Heart left ventricle (tissue), 16 donors: ENCODE measurements at places on chromosomes 2 and 18. TPM values are rescaled to one million over a fixed set of nuclear protein-coding genes. Genes with fewer than 3 reads are reported as not detected.

The KIAA2012 gene
- not detected for total RNA-seq

The OTX1 gene
- 0.15 TPM for total RNA-seq

The MROH2A gene
- total RNA-seq, result 0.75 TPM

The DPY30 gene
- 41.6 TPM for total RNA-seq
